ENCODE measurements at places on chromosomes 5 and 9.

DNA sequence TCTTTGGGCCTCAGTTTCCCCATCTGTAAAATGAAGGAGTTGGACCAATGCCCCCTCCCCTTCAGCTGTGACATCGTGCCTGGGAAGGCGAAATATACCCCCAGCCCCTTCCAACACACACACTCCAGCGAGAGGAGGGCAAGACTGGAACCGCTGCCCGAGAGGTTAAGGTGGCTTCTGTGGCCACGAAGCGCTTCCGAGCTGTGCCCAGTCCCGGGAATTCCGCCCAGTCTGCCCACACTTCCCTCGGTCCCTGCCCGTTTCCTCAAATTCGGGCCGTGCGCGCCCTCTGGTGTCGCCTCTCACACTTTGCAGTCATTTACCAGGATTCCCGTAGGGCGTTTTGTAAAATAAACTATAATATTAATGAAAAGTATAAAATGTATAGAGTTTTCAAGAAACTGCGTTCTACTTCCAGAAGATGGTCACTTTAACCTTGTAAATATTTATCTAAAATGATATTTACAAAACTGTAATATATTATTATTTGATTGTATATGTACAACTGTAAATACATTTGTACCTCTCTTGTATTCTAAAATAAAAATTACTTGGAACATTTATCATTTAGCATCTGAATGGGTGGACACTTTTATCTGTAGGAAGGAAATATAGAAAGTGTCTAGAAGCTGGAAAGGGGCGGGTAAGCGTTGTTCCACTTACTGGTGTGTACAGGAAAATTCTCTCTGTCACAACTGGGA lies 11.0 kb upstream of the EXOSC2 start:
- DNase-seq, result peak; percentile 75

DNA sequence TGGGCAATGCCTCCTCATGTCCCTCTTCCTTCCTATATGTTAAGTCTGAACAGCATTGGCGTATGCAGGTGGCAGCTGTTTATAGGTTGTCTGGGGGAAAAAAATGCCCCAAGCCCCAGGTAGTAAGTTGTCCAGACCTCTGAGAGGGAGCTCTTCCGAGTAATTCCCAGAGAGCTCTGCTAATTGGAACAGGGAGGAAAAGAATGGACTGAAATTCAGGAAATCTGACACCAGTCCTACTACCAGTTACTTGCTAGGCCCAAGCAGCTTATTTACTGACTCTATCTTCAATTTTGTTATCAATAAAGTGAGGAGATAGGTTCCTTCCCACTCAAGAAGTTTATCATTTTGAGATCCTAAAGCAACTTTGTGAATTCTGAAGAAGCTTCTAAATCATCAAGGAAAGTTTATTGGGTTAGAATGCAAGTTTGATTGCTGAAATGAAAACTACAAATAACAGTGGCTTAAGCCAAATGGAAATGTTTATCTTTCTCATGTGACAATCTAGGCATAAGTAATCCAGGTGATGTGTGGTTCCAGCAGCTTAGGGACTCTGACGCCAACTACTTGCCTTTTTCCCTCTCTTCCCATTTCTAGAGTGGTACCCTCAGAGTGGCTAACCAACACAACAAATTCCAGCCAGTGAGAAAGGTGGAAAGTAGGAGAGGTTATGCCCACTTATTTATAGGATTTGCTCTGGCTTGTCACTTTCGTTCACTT lies 5.6 kb downstream of the STK32A start:
- DNase-seq, result no peak

DNA sequence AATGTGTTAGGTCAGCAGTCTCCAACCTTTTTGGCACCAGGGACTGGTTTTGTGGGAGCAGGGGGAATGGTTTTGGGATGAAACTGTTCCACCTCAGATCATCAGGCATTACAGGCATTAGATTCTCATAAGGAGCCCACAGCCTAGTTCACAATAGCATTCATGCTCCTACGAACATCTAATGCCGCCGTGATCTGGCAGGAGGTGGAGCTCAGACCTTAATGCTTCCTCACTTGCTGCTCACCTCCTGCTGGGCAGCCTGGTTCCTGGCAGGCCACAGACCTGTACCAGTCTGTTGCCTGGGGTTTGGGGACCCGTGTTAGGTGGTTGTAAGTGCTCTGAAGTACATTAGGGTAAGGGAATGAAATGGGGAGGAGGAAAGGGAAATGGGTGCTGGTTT lies 9.7 kb upstream of the CTNNA1 start:
- no peak for DNase-seq

GRCh38 chr5:10393491-10393890 lies 40.0 kb downstream of the MARCHF6 start:
- DNase-seq, result no peak

GRCh38 chr5:72151646-72152045 lies 44.4 kb downstream of the MAP1B start:
- no peak for DNase-seq

GRCh38 chr9:133670466-133670865 lies 34.3 kb downstream of the DBH start:
- no peak for DNase-seq

DNA sequence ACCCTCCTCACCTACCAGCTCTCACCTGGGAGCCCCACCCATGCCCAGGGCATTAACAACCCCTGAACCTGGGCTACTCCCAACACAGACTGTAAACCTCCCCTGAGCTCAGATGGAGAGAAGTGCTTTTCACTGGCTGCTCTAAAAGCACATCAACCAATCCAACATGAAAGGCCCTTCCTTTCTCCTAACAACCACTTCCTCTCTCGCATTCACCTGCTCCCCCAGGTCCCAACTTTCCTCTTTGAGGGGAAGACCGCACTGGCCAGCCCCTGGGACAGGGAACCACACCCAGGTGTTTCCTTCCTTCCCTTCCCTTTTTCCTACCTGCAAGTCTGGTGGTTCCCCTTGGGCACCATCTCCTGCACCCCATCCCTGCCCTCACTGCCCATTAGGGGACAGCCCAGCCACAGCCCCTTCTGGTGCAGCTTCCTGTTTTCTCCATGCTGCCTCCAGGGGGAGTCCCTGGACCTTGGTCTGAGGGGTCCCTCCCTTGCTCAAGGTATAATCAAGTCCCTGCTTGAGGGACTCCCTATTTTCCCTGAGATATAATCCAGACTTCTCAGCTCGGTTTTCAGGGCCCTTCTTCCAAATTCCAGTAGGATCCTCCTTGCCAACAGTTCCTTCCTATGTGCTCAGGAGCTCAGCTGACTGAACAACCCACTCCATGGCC lies 30.5 kb upstream of the DAB2IP start:
- DNase-seq, result no peak

GRCh38 chr5:93221-93980 lies 1.4 kb downstream of the PLEKHG4B start:
- DNase-seq, result no peak

DNA sequence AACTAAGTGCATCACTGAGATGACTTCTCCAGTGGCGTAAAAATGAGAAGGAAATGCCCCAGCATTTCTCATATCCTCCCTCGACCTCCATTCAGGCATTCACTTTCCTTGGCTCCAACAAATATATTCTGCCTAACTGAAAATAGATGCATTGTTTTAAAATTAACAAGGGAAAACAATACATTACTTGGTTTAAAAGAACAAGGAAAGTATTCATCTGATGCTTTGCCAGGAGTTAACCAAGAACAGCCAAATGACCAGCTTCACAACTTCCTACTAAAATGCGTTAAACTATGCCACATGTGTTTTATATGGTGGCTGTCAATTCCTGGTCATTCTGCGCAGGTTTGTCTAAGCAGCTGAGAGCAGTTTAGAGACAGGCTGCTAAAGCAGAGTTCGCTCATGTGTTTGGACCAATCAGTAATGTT lies 121.4 kb downstream of the GNAQ start:
- no peak for DNase-seq

DNA sequence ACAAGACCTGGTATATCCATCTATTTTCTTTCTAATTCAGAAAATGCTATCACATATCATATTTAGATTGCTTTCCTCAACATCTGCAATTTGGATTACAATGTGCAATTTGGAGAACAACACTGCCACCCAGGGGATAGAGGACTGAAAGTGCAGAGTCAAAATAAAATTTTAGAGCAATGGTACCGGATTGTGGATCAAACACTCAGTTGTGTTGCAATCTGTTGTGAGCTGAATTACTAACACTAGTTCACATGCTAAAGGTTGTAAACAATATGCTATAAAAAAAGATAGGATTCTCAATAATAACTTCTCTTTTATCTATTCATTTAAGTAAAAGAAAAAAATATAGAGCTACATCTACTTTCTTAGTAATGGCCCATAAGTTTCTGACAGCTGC lies 11.9 kb upstream of the SRFBP1 start:
- DNase-seq, result peak; percentile 7

- no peak for DNase-seq
Observed at GRCh38 chr5:96172436-96172835, 210.8 kb upstream of the ELL2 start.

DNA sequence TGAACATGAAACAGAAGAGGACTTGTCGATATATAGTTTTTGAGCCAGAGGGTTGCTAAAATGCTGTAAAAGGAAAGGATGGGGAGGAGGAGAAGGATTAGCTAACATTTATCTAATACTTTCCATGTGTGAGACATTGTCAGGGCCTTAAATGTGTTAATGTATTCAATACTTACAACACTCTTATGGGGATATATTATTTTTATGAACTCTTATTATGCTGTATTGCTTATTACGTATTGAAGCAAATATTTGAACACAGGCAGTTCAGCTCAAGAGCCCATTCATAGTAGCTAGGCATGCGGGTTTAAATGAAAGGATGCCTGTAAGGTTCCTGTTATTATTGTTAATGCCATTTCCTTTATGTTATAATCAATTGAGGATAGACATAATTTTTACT lies 391.5 kb downstream of the CCDC171 start:
- no peak for DNase-seq

DNA sequence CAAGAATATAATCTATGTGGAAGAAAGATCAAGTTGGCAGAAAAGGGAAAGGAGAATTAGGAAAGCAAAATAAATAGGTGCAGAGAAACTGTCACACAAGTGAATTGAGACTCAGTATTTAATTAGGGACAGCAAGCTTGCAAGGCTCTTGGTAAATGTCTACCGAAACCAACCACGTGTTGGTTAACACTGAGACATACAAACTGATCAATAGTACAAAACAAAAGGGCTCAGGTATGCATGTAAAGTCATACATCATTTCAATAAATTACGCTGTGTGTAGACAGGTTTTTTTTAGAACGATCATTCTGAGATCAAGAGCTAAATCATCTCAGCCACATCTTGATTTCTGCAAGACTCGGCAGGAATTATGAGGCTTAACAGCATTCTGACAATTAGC lies 225.4 kb downstream of the EBF1 start:
- DNase-seq, result no peak

GRCh38 chr9:23563517-23563916 lies 262.5 kb downstream of the ELAVL2 start:
- no peak for DNase-seq

DNA sequence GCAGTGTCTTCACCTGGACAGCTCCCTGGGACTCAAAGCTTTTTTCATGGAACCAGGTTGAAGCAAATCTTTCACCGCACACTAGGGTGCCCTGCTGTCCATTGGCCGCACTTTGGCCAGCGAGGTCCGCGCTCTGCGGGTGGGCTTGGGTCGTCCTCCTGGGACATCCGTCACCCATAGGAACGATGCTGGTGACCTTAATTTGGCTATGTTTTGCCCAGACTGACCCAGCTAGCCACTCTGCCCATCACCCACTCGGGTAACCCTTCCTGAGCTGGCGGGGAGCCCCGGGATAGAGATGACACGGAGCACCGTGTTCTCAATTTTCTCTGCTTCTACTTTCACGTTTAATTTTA lies 25.9 kb downstream of the ZDHHC11B start:
- DNase-seq, result no peak

GRCh38 chr9:27645161-27645840 lies 72.0 kb upstream of the C9orf72 start:
- DNase-seq, result no peak

- no peak for DNase-seq
Observed at GRCh38 chr5:161022151-161022550, 170.1 kb upstream of the ATP10B start.

GRCh38 chr5:74556006-74556405 lies 84.5 kb downstream of the ENC1 start:
- no peak for DNase-seq

GRCh38 chr5:113606298-113607134 lies 93.0 kb downstream of the YTHDC2 start:
- DNase-seq, result peak; percentile 51

DNA sequence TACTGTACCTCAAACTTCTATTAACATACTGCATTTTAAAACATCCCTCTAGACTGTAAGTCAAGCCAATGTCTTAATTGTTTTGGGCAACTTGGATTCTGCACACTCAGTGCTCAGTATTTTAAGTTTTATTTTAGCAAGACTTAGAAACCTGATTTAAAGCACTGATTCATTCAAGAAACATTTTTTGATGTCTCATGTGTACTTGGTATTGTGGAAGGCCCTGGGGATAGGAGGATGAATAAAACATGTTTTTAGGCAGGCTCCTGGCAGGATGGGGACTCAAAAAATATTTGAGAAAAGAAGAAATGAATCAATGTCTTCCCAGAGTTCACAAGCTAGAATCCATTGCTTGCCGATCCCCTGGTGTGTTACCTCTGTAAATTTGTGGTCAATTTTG lies 334.0 kb upstream of the PUM3 start:
- DNase-seq, result no peak

DNA sequence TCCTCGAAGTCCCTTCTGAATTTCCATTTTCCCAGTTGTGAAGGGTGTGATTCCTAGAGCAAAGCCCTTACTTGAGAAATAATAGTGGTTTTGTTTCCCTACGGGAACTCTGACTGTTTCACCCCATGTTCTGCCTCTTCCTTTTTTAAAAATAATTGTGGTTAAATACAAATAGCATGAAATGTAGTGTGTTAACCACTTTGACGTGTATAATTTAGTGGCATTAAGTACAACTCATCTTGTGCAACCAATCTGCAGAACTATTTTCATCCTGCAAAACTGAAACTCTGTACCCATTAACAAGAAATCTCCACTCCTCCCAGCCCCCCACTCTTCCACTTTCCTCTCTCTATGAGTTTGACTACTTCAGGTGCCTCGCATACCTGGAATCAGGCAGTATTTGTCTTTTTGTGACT lies 35.6 kb upstream of the HAND1 start:
- DNase-seq, result no peak

DNA sequence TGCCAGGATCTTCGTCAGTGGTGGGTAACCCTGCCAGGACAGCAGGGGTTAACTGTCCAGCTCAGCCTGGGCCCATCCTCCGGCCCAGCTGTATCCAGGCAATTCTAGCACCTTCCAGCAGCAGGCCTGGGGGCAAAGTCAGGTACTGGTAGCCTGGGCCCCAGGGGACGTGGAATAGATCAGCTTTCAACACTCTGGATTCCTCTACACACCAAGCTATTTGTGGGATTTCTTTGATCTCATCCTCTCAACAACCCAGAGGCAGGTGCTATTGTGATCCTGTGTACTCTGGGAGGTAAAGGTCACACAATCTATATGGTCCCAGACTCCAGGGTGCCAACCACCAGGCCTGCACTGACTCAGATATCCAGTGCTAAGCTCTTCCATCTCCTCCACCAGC lies 8.7 kb upstream of the SPOUT1 start:
- DNase-seq, result no peak
